ENCODE measurements at places on chromosomes 6 and 20. TPM values are rescaled to one million over a fixed set of nuclear protein-coding genes. Genes with fewer than 3 reads are reported as not detected.

PAK5 gene
- total RNA-seq = not detected

C6orf118 gene
- total RNA-seq = not detected

- no peak for DNase-seq
Observed at GRCh38 chr20:52799130-52799529, 173.0 kb upstream of the TSHZ2 start.

DNA sequence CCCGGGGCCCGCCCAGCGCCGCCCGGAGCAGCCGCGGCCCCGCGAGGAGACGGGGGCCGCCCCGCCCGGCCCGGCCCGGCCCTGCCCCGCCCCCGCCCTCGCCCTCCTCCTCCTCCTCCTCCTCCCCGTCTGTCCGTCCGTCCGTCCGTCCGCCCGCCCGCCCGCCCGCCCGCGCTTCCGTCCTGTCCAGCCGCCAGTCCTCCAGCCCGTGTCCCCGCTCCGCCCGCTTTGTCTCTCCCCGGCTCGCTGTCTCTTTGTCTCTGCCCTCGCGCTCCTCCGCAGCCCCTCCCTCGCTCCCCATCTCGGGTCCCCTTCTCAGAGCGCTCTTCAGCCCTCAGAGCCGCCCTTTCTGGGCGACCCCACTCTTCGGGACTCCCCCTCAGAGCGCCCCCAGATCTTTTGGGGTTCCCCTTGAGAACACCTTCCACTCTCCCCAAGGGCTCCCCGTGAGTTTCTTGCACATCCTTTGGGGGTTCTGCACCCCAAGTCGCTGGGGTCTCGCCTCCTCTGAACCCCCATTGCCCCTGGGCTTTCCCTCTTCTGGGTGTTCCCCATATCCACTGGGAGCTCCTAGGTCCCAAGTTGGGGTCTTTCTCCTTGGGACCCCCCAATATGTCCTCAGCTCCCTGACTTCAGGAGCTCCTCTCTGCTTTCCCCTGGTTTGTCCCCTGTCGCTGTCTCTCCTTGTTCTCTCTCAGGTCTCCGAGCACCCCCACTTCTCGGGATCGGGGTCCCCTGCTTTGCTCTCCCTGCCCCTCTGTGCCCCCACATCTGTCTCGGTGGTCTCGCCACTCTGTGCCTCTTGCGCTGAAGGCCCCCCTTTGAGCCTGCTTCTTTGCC lies 79.5 kb upstream of the MYL9 start:
- peak; percentile 47 for DNase-seq

DNA sequence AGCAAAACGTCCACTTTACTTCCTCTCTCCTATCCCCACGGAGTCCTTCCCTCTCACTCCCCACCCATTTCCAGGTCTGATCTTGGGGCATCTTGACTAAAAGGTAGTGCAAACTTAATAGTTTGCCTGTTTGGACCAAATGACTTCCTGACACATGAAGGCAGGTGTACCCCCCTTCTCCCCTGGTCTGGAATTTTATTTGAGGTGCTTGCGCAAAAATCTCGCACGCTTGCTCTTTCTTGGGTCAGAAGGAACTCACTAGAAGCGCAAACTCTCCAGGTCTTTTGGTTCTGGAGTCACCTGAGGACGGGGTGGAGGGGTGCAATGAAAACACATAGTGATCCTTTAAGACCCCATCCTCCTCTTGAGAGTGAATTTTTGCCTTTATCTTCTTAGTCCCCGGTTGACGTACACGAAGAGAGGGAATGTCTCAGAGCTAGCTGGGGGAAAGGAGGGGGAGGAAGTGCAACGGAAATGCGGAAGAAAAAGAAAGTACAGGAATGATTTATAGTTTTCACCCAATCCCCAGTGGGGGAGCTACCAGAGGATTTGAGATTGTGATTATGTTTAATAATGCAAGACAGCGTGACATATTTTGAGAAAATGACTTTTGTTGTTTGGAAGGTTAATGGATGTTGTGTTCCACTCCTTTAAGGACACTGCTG lies 4.9 kb downstream of the ADGRB3 start:
- DNase-seq = no peak

- no peak for DNase-seq
Observed at GRCh38 chr20:45420125-45420524, 4.2 kb downstream of the PIGT start.

DNA sequence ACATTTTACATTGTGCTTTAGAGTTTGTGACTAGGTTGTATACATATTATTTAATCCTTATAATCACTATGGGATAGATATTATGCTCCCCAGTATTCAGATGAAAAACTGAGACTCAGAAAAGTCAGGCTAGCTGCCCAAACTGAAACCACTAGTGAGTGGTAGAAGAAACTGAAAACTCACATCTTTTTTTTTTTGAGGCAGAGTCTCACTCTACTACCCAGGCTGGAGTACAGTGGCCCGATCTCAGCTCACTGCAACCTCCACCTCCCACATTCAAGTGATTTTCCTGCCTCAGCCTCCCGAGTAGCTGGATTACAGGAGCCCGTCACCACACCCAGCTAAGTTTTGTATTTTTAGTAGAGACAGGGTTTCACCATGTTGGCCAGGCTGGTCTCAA lies 22.2 kb downstream of the RNF24 start:
- no peak for DNase-seq

- no peak for DNase-seq
Observed at GRCh38 chr6:159594106-159594749, 98.8 kb downstream of the SOD2 start.

All from activated CD8-positive, alpha-beta T cell treated with anti-CD3 and anti-CD28 coated beads for 36 hours (primary cell).